NT2/D1 (cell line): ENCODE measurements at places on chromosomes 2 and 18.
A peak's percentile ranks its signal among the peaks of the same experiment; 100 is the strongest.

GRCh38 chr2:205571360-205571959 lies 110.8 kb upstream of the NRP2 start:
- DNase-seq, result no peak

- peak; percentile 16 for DNase-seq
These were observed 115.5 kb upstream of the CHAC2 start for GRCh38 chr2:53652131-53652530.

DNA sequence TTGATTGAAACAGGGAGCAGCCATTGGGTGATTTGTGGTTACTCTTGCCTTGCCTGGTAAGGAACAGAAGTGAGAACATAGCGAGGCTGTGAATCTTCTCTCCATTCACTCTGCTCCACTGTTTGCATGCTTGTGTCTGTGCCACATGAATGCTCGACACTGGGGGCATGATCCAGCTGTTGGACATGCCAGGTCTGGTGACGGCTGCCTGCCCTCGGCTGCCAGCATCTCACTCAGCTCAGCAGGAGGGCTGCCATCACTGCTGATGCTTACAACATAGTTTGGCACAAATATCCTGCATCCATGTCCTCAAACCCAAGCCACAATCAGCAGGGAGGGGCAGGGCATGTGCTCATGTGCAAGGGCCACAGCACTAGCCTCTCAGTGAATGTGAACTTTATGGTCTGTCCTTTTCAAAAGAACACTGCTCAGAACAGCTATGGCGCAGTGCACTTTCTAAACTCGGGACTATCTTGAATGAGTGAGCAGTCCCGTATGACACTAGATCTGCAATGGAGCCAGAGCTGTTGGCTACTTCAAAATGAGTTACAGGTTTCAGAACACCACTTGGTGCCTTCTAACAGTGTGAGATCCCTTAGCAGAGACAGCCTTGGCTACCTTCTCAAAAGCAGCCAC lies 126.3 kb downstream of the NRP2 start:
- DNase-seq, result no peak

DNA sequence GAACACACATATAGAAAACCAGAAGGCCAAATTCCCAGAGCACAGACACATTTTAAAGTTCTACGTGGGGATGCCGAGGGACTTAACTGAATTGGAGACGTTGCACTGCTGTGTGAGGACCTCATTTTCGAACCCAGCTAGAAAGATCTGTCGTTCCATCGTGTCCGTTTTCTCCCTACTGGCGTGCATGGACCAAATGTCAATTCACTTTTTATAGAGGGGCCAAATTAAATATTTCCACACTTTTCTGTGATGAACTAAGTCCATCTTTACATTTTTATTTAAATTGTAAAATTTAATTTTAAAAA lies 692 bp upstream of the TSHZ1 start:
- no peak for DNase-seq

GRCh38 chr2:238571661-238572372 lies 145.1 kb downstream of the ASB1 start:
- DNase-seq, result no peak

GRCh38 chr18:42458226-42458625 lies 503.2 kb downstream of the PIK3C3 start:
- DNase-seq, result no peak

DNA sequence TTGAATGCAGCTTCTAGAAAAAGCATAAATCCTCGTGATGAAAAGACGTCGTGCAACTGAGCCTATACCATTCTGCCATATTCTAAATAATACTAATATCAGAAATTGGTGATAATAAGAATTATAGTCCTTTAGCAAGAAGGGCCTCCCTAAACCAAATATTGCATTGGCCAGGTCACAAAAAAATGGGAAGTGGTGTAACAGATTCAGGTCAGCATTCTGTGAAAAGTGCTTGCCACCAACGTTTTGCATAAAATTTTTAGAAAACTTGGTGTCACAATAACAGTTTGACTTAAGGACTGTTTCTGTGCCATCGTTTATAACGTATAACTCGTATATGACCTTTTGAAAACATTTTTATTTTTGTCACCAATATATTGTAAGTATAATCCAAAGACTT lies 603.6 kb downstream of the CPS1 start:
- no peak for DNase-seq

- DNase-seq, result no peak
These were observed 389.2 kb downstream of the FBXO15 start for GRCh38 chr18:73758446-73758845.

- no peak for DNase-seq
These were observed 321.7 kb downstream of the FIGN start for GRCh38 chr2:163414121-163414520.

DNA sequence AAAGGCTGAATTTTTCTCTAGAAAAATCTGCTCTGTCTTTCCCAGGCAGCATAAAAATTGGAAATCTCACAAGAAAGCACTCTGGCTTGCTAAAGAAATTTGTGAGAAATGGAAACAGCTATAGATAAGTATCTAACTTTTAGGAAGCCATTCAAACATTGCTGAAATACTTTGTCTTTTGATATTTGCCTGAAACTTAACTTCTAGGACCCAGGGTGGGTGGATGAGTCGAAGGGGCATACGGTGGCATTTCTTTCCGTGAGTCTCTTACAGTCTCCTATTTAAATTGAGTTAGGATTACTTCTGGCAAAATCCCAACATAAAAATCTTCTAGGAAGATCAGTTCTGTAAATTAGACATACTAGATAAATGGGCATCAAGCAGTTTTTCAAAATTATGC lies 532 bp upstream of the COL3A1 start:
- no peak for DNase-seq

DNA sequence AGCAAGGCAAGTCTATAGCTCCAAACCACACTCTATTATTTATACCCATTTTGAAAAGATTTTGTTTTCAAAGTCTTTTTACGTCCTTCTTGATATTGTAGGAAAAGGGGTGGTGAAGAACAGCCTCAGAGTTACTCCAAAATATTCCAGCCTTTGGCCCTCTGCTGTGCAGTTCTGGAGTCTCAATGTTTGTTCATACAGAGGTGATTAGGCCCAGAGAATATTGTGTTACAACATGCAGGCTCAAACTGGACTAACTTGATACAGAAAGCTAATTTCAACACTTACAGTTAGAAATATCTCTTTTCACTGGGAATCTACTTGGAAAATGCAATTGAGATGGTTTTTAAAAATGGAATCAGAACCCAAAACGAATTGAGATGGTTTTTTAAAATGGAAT lies 40.4 kb upstream of the SLC25A52 start:
- no peak for DNase-seq

- no peak for DNase-seq
These were observed at the start of gene HOXD1 for GRCh38 chr2:176187899-176188773. TSS of gene HOXD1 (plus strand) at chr2:176188668. CDS start at chr2:176188802, 134 bp downstream.

DNA sequence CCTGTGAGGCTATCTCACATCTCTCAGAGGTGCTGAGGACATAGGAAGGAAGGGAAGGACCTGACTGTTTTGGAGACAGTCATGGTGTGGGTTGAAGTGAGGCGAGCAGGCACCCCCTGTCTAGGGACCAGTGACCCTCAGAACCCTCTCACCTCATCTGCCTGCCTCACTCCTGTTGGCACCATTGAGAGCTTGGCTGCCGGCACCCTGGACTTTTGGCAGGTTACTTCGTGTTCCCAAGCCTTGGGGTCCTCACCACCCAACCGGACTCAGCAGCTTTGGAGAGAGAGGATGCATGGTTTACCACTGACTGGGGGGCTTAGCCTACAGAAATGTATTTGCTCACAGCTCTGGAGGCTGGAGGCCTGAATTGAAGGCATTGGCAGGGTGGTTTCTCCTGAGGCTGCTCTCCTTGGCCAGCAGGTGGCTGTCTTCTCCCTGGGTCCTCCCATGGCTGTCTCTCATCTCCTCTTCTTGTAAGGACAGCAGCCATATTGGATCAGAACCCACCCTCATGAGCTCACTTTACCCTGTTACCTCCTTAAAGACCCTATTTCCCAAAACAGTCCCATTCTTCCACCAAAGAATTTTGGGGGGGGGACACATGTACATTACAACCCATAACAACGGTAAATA lies 142.0 kb downstream of the TSN start:
- DNase-seq, result peak; percentile 48

DNA sequence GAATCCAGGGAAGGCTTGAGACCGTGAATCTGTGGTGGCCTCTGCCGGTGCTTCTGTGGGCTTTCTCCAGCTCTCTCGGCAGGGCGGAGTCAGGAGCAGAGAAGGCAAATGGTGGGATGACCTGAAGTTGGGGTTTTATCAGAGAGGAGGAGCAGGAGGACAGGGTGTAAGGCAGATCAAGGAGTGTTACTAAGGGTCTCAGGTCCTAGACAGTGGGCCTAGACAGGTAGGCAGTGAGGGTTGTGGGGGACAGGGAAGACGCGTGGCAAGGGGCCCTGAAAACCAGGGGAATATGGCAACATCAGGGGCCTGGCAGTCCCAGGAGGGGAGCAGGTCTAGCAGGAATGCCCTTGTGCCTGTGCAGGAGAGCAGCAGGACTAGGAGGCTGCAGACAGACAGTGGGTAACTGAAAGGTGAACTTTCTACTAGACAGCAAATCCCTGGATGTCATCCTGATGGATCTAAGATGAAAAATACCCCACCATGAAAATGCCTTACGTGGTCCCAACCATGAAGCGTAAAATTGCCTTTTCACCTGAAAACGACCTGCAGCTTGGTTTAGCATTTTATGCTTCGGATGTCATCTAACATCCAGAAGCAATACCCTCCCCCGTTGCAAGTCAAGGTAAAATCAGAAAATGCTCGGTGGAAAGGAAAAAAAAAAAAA lies 42.1 kb downstream of the SRSF7 start:
- DNase-seq, result no peak
